ENCODE measurements at places on chromosomes 1 and 21.

GRCh38 chr1:57550092-57550491 lies 126.2 kb upstream of the DAB1 start:
- DNase-seq, result no peak

- DNase-seq, result no peak
Observed at GRCh38 chr1:41280202-41281032, 38.3 kb upstream of the SCMH1 start.

DNA sequence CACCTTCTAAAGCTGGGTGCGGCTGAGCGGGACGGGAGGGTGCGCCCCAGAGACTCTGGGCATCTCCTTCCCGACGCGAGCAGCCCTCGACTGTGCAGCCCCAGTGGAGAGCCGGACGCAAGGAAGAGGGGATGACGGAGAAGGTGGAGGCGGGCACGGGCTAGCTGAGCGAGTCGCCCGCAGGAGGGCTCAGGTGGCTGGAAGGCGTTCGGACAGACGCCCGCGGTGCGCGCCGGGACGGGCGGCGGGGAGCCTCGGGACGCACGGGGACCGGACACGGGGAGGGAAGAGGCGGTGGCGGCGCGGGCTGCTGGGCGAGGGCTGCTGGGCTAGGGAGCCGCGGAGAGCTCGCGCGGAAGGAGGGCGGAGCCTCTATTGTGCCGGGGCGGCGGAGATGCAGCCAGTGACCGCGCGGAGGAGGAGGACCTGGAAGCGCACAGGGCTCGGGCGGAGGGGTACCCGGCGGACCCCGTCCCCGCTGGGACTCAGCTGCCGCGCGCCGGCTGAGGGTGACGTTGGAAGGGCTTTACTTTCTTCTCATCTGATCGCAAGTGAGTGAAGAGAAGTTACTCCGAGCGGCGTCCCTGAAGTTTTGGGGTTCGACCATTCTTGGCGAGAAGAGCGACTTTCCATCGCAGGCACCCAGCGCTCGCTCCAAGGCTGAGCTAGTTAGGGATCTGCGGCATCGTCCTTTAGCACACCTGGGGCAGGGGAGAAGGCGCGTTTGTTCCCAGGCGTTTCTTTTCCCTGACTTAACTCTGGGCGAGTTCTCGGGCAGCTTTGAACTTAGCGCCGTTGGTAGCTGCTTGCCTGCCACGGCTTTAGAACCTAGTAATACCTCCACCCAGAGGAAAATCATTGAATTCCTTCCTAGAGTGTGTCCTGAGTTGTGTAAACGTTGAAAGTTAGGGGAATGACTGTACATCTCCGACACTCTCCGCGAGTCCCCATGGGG lies at the start of gene OLFML2B:
Gene OLFML2B, minus strand, starts transcription at position 323 of the 955 bp plus-strand sequence. CDS start 439 bp downstream, outside the sequence.
- DNase-seq, result peak; percentile 18

DNA sequence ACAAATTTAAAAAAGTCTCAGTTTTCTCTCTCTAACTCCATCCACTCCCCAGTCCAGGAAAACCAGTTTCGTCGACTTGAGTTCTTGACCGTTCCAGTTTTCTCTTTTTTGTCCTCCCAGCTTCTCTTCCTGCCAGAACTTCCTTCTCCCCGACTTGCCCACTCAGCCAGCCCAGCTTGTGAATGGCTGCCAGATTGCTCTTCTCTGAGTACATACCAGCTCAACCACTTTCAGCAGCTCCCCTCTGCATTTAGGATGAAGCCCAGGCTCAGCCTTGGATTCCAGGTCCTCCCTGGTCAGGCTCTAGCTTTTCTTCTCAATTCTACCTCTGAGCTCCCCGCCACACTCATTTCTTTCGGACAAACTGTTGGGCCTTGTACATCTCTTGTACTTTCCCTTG lies 1.4 kb downstream of the DIO1 start:
- DNase-seq, result no peak

GRCh38 chr1:85089203-85089602 lies 40.9 kb upstream of the MCOLN3 start:
- DNase-seq, result no peak

DNA sequence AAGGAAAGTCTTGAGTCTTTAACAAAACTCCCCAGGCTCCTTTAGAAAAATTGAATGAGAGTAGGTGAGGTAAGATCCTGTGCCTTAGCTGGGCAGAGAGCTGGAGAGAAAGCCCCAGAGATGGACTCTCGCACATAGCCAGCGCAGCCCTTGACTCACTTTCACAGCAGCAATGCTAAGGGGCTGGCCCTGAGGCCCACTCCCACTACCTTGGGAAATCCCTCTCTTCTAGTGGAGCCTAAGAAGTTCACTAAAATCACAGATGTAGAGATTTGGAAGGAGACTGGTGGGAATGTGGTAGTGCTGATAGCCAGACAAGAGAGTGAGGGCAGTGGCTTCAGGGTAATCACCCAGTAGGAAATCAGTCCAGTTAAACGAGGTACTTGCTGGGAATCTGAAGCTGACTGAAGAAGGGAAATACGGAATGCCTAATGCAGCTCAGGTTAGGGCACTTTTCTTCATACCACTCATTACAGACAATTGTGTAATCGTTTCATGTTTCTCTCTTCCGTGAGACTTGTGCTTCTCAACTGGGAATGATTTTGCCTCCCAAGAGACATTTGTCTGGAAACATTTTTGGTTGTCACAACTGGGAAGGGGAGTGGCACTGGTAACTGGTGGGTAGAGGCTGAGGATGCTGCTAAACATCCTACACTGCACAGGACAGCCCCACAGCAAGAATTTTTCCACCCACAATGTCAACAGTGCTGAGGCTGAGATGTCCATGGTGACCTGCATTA lies 42.4 kb upstream of the LRRC8C start:
- DNase-seq, result no peak

- DNase-seq, result peak; percentile 11
Observed at GRCh38 chr1:10909697-10910680, 102.5 kb upstream of the TARDBP start.

GRCh38 chr1:30323352-30323751 lies 400.0 kb downstream of the MATN1 start:
- DNase-seq, result no peak

DNA sequence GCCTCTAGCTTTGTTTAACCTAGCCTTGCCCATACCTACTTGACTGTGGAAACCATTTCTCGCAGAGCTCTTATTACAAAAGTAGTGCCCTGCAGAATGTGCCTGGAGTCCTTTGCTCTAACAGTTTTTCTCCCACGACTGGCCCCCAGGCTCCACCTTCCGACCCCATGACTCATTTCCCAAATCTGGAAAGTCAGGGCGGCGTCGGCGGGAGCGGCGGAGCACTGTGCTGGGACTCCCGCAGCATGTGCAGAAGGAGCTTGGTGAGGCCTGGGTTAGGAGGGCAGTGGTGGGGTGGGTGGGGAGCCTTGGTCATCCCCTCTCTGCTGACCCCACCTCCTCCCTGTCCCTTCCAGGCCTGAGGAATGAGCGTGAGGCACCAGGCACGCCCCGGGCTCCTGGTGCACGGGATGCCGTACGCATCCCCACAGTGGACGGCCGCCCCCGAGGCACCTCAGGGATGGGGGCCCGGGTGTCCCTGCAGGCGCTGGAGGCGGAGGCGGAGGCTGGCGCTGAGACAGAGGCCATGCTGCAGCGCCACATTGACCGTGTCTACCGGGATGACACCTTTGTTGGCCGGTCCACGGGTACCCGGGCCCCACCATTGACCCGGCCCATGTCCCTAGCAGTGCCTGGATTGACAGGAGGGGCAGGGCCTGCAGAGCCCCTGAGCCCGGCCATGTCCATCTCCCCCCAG lies 47.5 kb downstream of the YARS1 start:
- no peak for DNase-seq
